Karpas-422 (cell line): ENCODE measurements at places on chromosomes 1 and 21.

DNA sequence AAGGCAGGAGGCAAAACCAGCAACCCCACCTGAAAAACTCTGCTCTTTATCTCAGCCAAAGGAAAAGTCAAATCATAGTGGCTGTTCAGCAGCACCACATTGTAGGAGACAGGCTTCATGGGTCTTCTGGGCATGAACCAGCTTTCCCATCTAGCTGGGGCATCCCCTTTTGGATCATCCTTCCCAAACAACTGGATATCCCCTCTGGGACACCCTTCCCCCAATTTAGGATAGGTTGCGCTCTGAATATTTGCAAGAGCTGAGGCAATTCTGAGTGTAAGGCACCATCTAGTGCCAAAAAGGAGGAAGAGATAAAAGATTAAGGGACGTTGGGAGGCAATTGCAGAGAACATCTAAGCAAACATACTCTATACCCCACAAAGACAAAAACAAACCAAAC lies 295.8 kb downstream of the MATN1 start:
- no peak for DNase-seq

- DNase-seq: no peak
Observed at GRCh38 chr1:224726441-224727182, 110.5 kb downstream of the CNIH3 start.

GRCh38 chr1:107588321-107588720 lies 376.7 kb downstream of the VAV3 start:
- no peak for DNase-seq

DNA sequence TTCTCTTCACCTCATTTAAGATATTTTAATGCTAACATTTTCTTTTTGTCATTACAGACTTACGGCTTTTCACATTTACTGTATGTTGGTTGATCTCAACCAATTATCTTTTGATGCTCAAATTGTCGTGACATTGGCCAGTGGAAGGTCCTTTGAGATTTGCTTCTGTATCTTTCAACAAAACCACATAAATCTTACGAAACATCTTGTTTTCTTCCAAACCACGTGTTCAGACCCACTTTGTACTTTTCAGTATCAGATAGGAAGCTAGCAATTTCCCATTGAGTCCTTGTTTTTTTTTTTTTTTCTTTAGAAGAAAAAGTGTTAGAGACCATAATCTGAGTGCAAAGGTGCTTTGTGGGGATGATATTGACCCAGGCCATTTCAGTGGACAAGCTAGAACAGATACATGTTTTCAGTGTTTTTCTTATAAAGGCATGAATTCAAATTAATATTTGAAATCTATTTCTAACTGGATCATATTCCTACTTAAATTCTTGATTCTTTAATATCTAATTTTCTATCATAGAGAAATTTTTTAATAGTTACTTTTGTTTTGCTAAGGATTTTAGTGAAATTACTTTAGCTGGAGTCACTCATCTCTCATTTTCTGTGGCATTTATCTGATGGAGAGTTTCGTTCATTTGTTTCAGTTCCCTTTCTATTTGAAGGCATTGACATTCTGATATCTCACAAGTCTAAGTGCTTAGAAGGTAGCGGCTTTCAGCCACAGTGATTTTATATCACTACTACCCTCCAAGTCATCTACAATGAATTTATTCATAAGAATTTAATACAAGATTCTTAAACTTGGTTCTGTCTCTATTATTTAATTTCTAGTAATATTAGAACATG lies 26.7 kb downstream of the ATG4C start:
- DNase-seq: peak; percentile 71

DNA sequence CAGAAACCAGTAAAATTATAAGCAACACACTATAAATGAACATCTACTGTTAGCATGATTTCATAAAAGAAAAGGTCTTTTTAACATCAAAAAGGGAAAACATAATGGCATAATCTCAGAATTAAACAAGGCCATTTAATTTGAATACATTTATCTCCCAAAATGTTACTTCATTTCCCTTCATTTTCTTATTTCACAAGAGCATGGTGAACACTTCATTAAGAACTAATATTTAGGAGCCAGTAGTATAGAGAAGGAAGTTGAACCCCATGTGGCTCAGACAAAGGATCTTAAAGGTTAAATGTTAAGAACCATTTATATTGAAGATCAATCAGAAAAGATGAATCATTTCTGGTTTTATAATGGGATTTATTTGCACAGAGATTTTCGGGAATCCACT lies 981.7 kb downstream of the TTLL7 start:
- DNase-seq: no peak

DNA sequence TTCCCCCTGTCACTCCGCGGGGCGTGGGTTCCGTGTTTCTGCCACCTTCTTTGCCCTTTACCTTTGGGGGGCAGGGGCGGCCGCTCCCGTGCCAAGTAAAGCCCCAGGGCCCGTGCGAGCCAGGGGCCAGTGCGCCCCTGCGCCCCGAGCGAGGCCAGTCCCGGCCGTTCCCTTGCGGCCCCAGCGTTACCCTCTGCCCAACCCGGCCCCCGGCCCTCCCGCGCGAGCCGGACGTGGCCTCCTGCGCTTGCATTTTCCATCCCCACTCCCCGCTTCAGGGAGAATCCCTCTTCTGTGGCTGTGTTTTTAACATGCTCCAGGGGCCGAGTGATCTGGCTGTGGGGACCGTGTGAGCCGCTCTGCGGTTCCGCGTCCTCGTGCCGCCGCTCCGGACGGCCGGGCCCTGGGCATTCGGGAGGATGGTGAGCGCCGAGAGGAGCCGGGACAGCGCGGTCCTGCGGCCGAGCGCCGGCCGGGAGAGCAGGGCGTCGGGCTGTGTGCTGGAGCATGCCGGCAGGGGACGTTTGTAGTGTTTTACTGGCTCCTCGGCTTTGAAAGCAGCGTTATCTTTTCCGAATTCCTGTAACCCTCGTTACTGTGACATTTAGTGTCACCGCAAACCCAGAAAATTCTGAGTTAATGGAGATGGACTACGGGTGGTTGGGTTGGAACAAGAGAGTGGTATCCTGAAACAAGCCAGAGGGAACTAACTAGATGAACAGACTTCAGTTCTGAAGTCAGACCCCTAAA lies 1.0 kb downstream of the GALNT2 start:
- no peak for DNase-seq

DNA sequence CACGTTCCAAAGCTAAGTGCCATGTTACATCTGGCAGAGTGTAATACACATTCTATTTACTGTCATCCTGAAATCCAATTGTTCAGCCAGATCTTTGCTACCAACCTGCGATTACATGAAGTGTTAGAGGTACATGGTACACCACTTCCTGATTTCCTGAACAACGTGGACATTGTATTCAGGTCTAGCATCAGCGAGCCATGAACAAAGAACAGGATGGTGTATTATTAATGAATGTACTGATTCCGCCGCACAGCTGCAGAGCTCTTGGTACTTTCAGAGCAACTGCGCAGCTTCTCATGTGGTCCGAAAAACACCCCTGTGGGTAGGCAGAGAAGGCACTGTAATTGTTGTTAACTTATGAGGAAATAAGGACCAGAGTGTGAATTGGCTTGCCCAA lies 511.4 kb downstream of the AJAP1 start:
- no peak for DNase-seq

DNA sequence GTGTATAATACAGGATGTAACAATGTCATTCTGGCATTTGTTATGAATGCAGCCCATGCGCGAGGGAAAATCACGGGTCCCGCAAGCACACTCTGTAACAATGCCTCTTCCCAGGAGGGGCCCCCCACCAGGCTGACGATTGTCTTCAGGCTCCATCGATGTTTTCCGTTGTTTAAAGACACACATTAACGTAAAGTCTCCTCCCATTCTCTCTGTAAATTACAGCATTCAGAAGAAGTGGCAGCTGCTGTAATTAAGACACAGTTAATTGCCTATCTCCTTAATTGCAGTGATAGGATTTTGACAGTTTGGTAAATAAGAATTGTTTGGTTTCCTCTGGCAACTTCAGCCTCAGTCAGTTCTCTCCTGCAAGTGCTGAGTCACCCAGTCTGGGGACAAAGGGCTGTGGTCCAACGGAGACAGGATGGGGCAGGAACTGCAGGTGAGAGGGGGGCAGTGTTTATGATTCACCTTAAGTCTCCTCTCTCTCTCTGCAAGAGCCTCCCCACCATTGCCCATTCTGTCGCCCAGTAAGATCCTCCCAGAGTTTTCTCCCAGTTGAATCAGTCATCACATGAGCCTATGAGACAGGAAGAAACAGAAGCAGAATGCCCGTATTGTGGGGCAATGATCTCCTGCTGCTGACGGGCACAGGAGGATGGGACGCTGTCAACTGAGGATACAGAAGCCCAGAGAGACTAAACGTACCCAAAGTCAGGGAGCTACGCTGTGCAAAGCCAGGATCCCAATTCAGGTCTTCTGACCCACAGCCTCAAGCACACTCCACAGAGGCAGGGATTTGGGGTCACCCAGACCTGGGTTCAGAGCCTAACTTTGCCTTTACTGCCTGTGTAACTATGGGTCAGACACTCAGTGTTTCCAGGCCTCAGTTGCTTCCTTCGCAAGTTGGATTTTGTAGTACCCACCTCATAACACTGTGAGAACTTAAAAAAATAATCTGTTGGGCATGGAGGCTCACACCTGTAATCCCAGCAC lies 110.0 kb downstream of the ADSS2 start:
- DNase-seq: peak; percentile 29

DNA sequence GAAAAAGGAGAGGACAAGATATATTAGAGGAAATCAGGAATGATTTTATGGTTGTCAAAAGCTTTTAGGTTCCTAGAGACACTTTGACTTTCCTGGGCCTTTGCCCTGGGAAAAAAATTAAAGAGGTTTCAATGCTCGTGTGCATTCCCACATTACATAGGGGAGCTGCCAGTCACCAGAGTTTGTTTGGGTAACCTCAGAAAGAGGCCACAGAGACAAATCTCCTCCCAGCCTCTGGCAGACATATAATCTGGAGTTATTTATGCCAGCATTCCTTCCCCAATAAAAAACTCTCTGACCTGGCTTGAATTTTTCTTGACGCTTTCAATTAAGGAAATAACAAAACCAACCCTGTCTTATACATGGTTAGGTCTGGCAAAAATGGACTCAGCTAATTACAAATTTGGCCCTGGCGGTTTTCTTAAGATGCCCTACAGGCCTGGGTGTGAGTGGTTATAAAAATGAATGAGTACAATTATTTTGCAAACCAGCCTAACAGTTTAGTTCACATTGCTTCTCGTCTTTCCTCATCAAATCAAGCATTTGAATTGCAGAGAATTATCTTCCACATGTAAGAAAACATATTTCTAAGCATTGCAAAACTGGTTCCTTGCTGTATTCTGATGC lies 63.7 kb downstream of the WLS start:
- DNase-seq: no peak

DNA sequence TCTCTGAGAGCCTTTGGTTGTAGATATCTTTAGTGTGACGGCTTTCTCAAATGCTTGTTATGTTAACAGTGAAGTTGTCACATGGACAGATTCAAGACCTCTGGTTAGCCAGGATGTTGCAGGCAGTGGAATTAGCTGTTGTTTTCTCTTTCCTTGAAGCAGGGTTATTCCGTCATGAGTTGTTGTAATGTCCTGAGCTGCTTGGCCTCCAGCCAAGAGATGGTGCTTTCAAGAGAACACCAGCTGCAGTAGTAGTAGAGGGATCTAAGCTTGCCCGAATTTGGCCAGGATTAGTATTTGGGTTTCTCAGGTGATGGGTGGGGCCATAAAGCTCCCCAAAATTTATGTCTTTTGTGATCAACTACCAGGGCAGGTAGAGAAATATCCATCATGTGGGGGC lies 13.4 kb downstream of the KCNE1 start:
- no peak for DNase-seq

DNA sequence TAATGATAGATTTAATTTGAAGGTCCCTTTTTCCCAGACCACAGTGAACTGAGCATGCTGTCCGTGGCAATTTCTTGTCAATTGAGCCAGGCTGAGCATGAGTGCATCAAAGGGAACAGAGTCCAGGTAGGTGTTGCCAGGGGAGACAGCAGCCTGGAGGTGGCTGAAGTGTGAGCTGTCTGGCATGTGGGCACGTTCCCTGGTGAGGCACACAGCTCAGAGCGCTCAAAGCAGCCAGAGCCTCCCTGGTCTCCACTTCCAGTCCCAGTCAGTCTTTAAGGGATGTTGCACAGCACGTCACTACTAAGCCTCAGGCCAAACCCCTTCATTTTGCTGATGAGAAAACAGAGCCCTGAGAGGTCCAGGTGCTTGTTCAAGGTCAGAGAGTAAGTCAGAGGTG lies 251.4 kb downstream of the MATN1 start:
- DNase-seq: no peak

- no peak for DNase-seq
Observed at GRCh38 chr1:53732912-53733317, 6.0 kb downstream of the GLIS1 start.

DNA sequence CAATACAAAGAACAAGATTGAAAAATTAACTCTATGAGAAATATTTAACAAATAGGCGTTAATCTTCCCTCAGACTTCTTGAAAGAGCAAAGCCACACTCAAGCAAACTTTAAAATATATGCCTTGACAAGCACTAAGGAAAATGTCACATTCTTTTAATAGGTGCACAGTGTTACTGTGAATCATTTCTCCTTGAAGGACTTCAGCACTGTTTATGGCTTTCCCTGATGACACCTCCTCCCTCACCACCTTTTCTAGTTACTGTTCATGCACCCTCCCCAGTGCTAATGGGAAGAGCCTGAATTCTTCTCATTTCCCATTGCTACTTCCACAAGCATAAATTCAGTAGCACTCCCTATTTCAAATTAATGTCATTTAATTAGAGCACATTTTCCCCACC lies 299.5 kb upstream of the RRP15 start:
- DNase-seq: no peak

DNA sequence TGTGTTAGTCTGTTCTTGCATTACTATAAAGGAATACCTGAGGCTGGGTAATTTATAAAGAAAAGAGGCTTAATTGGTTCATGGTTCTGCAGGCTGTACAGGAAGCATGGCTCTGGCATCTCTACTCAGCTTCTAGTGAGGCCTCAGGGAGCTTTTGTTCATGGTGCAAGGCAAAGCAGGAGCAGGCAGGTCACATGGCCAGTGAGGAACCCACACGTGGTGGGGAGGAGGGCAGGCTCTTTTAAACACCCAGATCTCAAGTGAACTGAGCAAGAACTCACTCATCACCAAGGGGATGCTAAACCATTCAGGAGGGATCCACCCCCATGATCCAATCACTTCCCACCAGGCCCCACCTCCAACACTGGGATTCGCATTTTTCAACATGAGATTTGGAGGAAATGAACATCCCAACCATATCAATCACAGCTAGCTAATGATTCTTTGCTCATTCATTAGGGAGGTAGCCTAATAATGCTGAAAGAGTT lies 51.4 kb upstream of the RAP1A start:
- no peak for DNase-seq

GRCh38 chr1:108190686-108191416 lies 9.3 kb downstream of the SLC25A24 start:
- DNase-seq: peak; percentile 96

- no peak for DNase-seq
Observed at GRCh38 chr1:162538815-162539431, 22.6 kb upstream of the UAP1 start.
